Endothelial cell (in vitro differentiated cells): ENCODE measurements at places on chromosomes 7 and 10.

DNA sequence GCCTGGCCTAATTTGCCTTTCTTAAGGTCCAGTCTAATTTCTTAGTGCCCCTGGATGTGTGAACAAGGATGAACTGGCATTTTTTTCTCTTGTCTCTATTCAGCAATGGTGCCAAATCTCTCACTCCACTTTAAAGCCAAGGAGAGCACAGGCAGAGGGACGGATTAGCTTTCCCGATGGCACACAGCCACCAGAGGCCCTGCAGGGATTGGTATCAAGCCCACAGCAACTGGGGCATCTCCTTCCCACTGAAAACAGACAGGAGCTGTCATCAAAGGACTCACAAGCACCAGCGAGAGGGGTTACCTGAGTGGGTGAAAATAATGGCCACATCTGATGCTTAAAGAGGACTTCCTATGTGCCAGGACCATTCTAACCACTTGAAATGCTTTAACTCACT, 83.1 kb downstream of the ITIH5 start:
- no peak for DNase-seq

GRCh38 chr10:14247377-14248116, 83.2 kb downstream of the FRMD4A start:
- no peak for DNase-seq

DNA sequence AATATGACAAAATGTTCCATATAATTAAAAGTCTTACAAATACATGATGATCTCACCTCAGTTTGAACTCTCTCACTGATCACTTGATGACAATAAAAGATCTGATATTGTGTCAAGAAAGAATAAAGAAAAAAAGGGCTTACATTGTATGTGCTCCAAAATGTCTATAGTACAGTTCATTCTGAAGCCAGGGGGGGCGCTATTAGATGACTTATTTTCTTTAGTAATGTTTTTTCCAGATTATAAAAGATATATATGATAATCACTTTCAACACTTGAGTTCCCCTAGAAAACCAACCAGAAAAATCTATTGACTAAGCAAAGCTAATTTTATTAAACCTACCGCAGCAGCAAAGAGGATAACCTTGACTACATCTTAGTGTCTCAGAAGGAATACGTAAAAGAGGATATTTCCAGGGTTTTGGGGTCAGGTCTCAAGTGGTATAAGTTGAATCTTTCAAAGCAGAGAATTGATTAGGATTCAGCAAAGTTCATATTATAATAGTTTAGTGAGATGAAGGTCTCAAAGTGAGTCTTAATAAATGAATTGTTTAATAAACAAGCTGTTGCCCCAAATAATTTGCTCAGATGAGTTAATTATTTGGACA, 55.8 kb downstream of the PTN start:
- DNase-seq = peak; percentile 21

DNA sequence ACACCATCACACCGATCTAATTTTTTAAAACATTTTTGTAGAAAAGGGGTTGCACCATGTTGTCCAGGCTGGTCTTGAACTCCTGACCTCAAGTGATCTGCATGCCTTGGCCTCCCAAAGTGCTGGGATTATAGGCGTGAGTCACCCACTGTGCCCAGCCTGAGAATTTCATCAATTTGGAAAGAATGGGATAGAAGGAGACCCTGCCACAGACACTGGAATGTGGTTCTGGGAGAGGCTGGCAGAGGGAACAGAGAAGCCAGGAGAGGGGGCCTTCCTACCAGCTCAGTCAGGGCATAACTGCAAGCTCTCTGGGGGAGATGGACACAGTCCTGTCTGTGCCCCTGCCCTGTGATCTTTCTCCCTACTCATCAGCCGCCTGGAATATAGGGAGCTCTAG, 42.1 kb upstream of the MKRN1 start:
- DNase-seq = no peak

- DNase-seq = no peak
Observed at GRCh38 chr10:118882741-118883140, 128.0 kb upstream of the CACUL1 start.

GRCh38 chr7:30225863-30226613, 58.4 kb upstream of the ZNRF2 start:
- DNase-seq = no peak

DNA sequence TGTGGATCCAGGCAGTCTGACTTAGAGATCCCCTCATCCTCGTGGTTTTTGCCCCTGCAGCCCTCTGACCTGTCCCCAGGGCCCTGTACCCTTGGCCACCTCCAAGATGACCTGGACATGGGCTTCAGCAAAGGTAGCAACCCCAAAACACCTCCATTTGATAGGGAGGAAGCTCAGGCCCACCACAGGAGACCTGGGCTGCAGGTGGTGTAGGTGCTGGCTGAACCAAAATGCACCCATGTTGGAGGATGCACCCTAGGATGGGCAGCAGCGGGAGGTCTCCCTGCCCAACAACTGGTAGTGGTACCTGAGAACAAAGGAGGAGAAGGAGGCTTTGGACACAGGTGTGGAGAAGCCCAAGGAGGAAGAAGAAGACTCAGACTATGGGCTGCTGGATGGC, 188.7 kb downstream of the ZNF716 start:
- DNase-seq = no peak

GRCh38 chr10:45557275-45557905, 115.2 kb downstream of the ZFAND4 start:
- peak; percentile 46 for DNase-seq

GRCh38 chr10:48285710-48286109, 11.2 kb upstream of the FRMPD2 start:
- no peak for DNase-seq

DNA sequence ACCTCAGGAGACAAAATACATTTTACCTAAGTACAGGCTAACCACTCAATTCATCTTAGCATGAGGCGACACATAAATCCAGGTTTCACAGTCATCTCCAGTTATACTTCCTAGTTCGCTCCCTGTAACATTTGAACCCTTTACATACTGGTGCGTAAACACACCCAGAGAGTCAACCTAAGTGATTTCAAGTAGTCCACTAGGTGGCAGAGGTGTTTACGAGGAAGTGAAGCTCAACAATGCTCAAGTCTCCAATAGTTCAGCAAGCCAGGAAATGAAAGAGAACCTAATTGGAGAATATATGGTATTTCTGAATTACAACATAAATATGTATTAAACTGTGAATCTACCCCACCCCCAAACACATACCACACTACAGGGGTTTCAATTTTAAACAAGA, 76.3 kb upstream of the ABCB5 start:
- no peak for DNase-seq

GRCh38 chr7:34242391-34242790, 337.1 kb downstream of the BMPER start:
- no peak for DNase-seq

- DNase-seq = no peak
Observed at GRCh38 chr10:130541090-130541489, 404.9 kb downstream of the GLRX3 start.

DNA sequence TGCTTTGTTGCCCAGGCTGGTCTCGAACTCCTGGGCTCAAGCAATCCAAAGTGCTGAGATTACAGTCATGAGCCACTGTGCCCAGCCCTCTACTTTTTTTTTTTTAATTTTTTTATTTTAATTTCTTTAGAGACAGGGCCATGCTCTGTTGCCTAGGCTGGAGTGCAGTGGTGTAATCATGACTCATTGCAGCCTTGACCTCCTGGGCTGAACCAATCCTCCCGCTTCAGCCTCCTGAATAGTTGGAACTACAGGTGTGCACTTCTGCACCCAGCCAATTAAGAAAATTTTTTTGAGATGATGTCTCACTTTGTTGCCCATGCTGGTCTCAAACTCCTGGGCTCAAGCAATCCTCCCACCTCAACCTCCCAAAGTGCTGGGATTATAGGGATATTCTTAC, 528.6 kb downstream of the GATA3 start:
- no peak for DNase-seq

DNA sequence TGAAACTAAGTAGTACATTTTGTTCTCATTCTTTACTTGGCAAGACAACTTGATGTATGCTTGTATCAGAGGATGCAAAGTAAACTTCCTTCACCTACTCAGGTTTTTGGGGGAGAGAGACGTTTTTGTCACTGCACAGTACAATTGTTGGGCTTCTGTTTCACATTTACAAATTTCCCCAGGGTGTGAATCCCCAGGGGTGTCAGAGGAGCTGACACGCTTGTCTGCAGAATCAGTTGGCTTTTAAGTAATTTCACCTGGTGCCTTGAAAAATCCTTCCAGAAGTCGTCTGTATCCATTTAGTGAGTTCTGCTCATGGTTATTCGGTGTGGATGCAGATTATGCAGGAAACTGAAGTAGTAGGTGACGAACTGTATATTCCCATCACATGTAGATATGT, 1227.7 kb upstream of the CELF2 start:
- no peak for DNase-seq

GRCh38 chr10:72238392-72239175, 22.5 kb upstream of the ASCC1 start:
- no peak for DNase-seq

DNA sequence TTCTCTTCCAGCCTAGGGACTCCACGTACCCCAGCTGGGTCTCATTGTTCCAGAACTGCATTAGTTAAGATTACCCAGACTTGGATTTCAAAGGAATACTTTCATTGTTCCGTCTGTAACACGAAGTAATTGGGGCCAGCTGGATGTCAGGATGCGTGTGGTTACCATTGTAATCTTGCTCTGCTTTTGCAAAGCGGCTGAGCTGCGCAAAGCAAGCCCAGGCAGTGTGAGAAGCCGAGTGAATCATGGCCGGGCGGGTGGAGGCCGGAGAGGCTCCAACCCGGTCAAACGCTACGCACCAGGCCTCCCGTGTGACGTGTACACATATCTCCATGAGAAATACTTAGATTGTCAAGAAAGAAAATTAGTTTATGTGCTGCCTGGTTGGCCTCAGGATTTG, 21.0 kb downstream of the LRRC17 start:
- DNase-seq = peak; percentile 45

DNA sequence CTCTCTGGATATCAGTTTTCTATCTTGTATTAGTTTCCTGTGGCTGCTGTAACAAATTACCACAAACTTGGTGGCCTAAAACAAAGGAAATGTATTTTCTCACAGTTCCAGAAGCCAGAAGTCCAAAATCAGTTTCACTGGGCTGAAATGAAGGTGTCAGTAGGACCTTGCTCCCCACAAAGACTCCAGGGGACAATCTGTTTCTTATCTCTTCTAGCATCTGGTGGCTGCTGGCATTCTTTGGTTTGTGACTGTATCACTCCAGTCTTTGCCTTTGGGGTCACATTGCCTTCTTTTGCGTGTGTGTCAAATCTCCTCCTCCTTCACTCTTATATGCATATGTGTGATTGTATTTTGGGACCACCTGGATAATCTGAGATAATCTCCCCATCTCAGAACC, 153.0 kb upstream of the PRPS1L1 start:
- no peak for DNase-seq

GRCh38 chr7:70484255-70484654, 647.7 kb upstream of the GALNT17 start:
- no peak for DNase-seq

DNA sequence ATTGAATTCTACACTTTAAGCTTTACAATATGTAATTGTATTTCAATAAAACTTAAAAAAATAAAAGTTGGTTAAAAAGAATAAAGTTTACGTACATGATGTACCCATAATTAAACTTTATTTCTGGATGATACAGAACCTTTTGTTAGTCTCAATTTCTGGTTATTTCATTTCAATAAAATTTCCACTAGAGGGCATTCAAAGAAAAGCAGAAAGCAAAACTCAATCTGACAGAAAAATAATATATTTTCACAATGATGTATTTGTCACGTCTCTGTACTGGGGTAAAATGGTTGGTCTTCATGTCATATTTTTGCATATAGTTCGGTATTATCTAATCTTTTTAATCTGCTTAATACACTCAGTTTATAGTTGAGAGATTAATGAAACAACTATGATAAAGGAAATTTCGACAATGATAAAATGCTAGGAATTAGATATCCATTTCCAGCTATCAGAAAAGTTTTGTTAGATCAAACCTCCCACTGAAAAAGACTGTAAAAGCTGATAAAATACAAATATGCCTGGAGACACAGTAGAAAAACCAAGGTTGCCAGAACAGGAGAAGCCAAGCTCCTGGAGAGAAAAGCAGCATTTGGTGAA, 27.4 kb downstream of the ASZ1 start:
- DNase-seq = no peak

- DNase-seq = peak; percentile 4
Observed at GRCh38 chr7:116417593-116418345, 81.8 kb upstream of the CAV2 start.

GRCh38 chr7:116731023-116731395, 59.0 kb downstream of the MET start:
- DNase-seq = no peak

GRCh38 chr10:117320050-117320665, 55.1 kb downstream of the PDZD8 start:
- peak; percentile 5 for DNase-seq

- DNase-seq = no peak
Observed at GRCh38 chr7:29859524-29860185, 53.3 kb downstream of the WIPF3 start.

- no peak for DNase-seq
Observed at GRCh38 chr7:94643771-94644545, 12.0 kb downstream of the SGCE start.
